ENCODE measurements at places on chromosomes 7 and 10.

DNA sequence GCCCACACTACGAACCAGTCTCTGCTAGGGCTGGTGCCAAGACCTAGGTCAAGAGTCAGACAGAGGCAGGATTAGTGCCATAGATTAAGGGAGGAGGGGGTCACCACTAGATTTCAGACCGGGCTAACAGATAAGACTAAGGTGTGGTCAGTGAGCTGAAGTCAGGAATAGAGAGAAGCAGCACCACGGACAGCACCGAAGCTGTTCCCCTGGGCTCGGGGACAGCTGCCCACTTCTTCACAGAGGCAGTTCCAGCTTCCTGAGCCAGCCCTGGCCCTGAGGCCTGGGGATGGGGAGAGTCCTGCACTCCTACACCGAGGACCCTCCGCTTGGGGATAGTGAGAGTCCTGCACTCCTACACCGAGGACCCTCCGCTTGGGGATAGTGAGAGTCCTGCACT is 11.2 kb upstream of the JAKMIP3 start:
- no peak for DNase-seq

- DNase-seq: no peak
Observed at GRCh38 chr10:114708717-114709335, 50.8 kb upstream of the ABLIM1 start.

DNA sequence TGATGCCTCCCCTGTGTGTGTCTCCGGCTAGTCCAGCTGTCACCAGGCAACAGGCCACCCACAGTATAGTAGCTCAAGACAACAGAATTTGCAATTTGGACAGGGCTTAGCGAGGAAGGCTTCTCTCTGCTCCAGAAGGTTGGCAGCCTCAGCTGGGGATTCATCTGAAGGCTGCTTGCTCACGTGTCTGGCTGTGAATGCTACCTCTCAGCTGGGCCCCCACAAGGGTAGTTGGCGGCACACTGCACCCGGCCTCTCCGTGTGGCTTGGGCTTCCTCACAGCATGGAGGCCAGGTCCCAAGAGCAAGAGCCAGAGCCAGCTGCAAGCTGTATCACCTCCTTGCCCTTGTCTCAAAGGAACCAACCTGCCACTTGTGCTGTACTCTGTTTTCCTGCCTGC is 19.2 kb downstream of the ECHDC3 start:
- no peak for DNase-seq

DNA sequence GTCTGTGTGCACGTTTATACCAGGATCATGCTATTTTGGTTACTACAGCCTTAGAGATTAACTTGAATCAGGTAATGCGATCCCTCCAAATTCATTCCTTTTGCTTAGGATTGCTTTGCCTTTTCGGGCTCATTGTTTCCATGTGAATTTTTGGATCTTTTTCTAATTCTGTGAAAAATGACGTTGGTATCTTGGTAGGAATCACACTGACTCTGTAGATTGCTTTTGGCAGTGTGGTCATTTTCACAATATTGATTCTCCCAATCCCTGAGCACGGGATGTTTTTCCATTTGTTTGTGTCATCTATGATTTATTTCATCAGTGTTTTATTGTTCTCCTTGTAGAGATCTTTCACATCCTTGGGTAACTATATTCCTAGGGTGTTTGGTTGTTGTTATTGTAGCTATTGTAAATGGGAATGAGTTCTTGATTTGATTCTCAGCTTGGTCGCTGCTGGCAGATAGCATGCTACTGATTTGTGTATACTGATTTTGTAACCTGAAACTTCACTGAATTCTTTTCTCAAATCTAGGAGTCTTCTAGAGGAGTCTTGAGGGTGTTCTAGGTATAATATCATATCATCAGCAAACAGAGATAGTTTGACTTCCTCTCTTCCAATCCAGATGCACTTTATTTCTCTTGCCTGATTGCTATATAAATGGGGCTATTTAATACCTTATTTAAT is 18.2 kb downstream of the SNX8 start:
- DNase-seq: no peak

DNA sequence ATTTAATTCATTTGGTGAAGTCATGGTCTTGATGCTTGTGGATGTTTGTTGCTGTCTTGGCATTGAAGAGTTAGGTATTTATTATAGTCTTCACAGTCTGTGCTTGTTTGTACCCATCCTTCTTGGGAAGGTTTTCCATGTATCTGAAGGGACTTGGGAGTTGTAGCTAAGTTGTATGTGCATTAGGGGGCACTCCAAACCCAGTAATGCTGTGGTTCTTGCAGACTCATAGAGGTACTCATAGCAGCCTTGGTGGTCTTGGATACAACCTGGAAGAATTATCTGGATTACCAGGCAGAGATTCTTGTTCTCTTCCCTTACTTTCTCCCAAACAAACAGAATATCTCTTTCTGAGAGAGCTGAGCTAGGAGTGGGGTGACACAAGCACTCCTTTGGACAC is 93.2 kb downstream of the ADCYAP1R1 start:
- DNase-seq: no peak

DNA sequence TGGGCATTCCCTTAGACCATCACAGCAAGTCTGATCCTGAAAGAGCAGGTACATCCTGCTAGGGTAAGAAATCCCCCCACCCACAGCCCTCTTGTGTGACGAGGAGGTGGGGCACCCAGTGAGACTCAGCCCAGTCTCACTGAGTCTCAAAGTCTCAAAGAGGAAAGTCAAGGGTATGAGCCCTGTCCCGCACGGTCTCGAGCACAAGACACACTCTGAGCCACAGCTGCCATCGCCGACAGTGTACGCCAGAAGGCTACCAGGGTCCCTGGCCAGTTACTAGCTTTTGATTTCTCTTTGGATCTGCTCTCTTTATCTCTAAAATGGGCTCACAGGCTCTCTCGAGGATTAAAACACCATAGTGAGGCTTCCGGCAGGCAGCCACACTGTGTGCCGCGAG is 190.2 kb downstream of the TNS3 start:
- no peak for DNase-seq

- DNase-seq: no peak
Observed at GRCh38 chr7:19099924-19100323, 17.5 kb downstream of the TWIST1 start.

- DNase-seq: peak; percentile 48
Observed at GRCh38 chr10:7484456-7485243, 73.8 kb upstream of the SFMBT2 start.

Measured in activated CD4-positive, alpha-beta T cell treated with anti-CD3 and anti-CD28 coated beads, Interleukin-2, amount 50 U/mL, for 1 hour (primary cell).